Omental fat pad (tissue), 4 donors: ENCODE measurements at places on chromosomes 1 and 21. TPM values are rescaled to one million over a fixed set of nuclear protein-coding genes. Genes with fewer than 3 reads are reported as not detected.
A peak's percentile ranks its signal among the peaks of the same experiment; 100 is the strongest.

Gene SLC45A1
- 0.84 TPM for total RNA-seq

DNA sequence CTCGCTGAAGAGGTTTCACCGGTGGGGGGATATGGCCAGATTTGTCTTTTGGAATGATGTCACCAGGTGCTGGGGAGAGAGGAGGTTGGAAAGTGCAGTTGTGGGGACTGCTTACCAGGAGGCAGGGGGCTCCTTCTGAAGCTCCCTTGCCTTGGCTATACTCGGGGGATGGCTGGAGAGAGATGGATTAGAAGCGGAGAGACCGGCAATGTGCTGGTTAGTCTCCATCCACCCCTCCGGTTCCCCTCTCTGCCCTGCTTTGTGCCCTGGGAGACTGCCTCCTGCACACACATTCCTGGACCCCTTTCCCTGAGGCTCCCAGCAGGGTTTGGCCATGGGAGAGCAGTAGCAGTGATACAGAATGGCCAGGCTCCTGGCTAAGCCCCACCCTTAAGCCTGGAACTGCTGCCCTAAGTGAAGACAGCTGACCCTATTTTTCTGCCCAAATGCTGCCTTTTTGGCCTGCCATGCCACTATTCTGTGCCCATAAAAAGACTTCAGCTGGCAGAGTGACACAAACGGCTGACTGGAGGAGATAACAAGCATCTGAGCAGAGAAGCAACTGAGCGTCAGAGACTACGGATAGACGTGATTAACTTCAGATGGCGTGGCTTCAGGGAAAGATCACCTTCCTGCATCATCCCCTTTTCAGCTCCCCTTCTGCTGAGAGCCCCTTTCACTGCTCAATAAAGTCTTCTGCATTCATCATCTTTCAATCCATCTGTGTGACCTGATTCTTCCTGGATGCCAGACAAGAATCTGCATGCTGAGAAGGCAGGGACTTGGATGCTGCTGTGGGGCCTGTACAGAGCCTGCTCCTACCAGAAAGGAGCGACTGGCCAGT is 14.5 kb upstream of the VPS13D start:
- DNase-seq = no peak

Gene BACE2
- total RNA-seq = 23.5 TPM

Gene CLDN19
- total RNA-seq = not detected

DNA sequence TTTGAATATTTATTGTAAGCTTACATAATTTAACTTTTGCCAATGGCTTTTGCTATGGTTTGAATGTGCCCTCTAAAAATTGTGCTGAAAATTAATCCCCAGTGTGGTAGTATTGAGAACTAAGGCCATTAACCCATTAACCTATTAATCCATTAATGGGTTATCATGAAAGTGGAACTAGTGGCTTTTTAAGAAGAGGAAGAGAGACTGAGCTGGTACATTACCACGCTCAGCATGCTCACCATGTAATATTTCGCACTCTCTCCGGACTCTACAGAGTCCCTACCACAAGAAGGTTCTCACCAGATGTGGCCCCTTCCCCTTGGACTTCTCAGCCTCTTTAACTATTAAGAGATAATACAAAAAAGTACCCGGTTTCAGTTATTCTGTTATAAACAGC is 164.4 kb upstream of the ZRANB2 start:
- no peak for DNase-seq

Gene ANGPTL1
- total RNA-seq = 127 TPM

Gene IFI16
- total RNA-seq = 94.5 TPM

GRCh38 chr1:183244466-183244865 is 58.4 kb downstream of the LAMC2 start:
- DNase-seq = peak; percentile 55

GRCh38 chr1:160171980-160172379 is 18.4 kb upstream of the CASQ1 start:
- DNase-seq = no peak

GRCh38 chr1:224377676-224378006 is 21.0 kb downstream of the CNIH4 start:
- no peak for DNase-seq

Gene OR10J1
- total RNA-seq = not detected

Gene KCNA3
- 5.3 TPM for total RNA-seq

- DNase-seq = no peak
Measured at GRCh38 chr1:181114574-181115367, 26.3 kb downstream of the IER5 start.

DNA sequence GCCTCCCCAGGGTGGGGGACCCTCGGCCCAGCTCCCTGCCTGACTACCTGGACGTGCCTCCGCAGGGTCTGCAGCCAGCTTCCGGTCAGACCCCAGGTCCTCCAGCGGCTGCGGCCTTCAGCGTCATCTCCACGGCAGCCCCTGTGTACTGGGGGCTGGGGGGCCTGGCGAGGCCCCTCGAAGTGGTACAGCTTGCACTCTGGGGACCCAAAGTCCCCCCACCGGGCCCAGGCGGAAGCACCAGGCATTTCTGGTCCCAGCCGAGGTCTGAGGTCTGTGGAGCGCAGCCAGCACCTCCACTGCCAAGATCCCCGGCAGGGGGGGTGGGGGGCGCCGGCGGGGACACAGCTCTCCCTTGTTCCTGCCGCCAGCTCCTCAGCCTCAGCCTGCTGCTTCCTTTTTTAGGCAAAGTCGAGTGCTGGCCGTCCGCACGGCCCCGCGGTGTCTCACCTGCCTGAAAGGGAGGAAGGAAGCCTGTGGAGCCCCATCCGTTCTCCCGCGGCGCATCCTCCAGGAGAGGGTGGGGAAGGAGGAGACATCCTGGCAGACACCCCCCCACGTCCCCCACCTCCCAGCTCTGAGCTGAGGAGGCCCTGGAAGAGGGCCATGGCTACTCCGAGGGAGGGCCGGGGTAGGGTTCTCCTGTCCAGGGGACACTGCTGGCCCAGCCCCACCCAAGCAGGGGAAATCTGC is 1.2 kb upstream of the VWA1 start:
- DNase-seq = no peak

GRCh38 chr1:14824314-14824915 is 225.9 kb downstream of the KAZN start:
- no peak for DNase-seq

Gene RHOU
- total RNA-seq = 25.1 TPM

Gene WNT2B
- 10.3 TPM for total RNA-seq

DNA sequence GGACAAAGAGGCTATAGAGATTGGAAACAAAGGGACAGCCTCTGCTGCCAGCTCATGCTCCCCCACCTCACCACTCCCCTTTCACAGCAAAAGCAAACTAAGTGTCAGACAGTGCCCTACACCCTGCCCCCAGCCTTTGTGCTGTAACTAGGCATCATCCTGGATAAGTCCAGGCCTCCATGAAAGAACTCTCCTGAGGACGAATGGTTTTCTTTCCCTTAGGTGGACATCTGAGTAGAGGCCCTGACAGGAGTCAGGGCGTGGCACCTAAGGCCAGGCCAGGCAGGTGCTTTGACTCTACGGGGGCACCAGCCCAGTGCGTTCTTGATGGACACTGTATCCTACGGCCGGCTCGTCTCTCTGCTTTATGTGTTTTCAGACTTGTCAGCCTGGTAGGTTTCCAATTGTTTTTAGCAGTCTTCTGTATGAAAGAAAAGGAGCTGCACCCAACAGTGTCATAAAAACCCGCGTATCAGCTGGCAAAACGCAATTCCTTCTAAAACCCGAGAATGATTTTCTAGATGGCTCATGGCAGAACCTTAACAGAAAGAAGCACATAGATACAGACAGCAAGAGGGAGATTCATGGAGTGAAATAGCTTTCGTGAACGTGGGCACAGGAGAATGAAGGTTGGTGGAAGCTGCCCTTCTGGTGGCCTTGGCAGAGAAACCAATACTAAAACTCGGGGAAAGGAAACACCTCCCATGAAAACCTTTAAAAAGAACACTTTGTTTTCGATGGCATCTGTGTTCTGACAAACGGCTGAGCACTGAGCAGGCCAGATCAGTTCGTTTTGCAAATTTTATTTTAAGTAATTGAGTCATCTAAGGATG is 51.7 kb upstream of the AJAP1 start:
- no peak for DNase-seq

Gene ATP1A4
- total RNA-seq = not detected

Gene ATP6V1G3
- not detected for total RNA-seq

DNA sequence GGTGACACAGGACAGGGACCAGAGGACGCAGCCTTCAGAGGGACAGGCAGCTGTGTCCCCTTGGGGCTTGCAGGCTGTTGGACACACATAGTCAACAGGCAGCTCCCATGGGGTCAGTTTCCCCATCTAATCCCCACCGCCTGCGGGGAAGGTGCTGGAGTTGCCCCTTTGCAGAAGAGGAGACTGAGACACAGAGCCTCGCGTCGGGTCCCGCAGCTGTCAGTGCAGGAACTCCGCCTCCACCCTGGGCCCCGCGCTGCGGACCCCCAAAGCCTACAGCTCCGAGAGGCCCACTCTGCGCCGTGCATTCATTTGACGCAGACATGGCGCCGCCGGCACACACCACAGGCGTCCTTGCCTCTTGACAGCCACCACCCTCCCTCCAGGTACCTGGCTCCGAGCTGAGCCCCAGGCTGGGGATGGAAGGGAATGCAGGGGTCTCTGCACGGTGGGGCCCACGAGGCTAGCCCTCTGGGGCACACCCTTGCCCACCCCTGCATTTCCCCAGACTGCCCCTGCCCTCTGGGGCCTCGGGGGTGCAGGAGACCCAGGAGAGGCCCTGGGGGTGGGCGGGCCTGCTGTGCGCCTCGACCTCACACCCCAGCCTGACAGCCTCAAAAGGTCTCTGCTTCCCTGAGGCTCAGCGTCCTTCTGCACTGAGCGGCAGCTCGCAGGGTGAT is 88.5 kb upstream of the ACTRT2 start:
- DNase-seq = no peak

GRCh38 chr1:182255494-182255893 is 136.1 kb downstream of the GLUL start:
- no peak for DNase-seq

DNA sequence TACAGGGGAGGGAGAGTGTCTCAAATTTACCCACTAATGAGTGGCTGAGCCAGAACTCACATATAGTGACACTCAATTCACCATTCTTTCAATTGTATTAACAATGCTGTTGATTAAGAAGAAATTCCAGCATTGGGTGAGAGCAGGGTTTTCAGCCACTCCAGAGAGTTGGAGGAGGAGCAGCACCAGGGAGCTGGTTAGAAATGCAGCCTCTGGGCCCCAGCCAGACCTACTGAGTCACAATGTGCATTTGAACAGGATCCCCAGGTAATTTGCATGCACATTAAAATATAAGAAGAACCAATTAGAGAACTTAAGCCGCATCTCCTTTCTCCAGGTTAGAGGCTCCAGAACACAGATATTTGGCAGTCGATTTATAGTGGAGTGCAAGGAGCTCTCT is 41.8 kb downstream of the TNR start:
- DNase-seq = no peak

DNA sequence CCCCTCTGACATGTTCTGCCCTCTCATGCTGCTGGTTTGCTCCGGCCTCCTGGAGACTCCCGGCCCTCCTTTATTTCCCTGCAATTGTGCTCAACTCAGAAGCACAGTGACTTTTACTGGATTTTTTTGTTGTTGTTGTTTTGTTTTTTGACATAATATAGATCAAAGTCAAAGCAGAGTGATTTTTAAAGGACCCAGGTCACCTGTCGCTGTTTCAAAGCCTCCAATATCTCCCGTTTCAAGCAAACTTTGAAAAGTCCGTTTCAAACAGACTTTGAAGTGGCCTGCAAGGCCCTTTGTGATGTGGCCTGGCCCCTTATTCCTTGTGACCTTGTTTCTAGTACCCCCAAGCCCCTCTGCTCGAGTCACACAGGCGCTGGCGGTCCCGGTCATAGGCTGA is 58.1 kb downstream of the TBCE start:
- DNase-seq = no peak

- no peak for DNase-seq
Measured at GRCh38 chr1:183600634-183601033, 10.4 kb upstream of the NCF2 start.

Gene IRF6
- total RNA-seq = 0.84 TPM

Gene CRYAA
- total RNA-seq = not detected

- DNase-seq = no peak
Measured at GRCh38 chr1:224054611-224055010, 59.3 kb upstream of the FBXO28 start.

- DNase-seq = no peak
Measured at GRCh38 chr1:37730376-37730775, 34.5 kb downstream of the EPHA10 start.

Gene GJB4
- not detected for total RNA-seq

DNA sequence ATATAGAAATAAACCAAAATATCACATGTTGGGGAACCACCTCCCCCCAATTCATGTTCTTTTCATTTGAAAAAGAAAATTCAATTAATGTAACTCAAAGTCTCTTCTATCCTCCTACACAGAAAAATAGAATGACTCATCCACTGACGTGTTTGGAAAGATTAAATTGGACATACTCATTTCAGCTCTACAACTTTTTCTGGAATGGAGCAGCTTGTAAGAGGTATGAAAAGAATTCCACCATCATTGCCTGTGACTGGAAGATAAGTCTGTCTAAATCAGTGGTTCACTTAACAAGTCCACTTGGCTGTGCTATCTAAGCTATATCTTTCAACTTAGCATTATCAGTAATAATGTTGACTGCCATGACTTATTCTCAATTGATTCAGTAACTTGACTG is 702.3 kb downstream of the BRINP3 start:
- DNase-seq = no peak

- DNase-seq = no peak
Measured at GRCh38 chr1:240109130-240109529, 17.4 kb downstream of the FMN2 start.

Gene PRAMEF1
- not detected for total RNA-seq

GRCh38 chr21:26758083-26758880 is 86.9 kb downstream of the ADAMTS1 start:
- DNase-seq = no peak

Gene SLC16A1
- total RNA-seq = 121 TPM

GRCh38 chr1:2295526-2295925 is 67.4 kb downstream of the SKI start:
- DNase-seq = no peak

GRCh38 chr1:208194944-208195343 is 49.2 kb downstream of the PLXNA2 start:
- DNase-seq = no peak

Gene TMEM39B
- 5.6 TPM for total RNA-seq
